ENCODE measurements at places on chromosomes 1 and 21.
A peak's percentile ranks its signal among the peaks of the same experiment; 100 is the strongest.

GRCh38 chr1:106746448-106747085 is 309.9 kb upstream of the PRMT6 start:
- DNase-seq, result no peak

- DNase-seq, result no peak
These were observed 88.4 kb upstream of the TMPRSS2 start for GRCh38 chr21:41596241-41596925.

DNA sequence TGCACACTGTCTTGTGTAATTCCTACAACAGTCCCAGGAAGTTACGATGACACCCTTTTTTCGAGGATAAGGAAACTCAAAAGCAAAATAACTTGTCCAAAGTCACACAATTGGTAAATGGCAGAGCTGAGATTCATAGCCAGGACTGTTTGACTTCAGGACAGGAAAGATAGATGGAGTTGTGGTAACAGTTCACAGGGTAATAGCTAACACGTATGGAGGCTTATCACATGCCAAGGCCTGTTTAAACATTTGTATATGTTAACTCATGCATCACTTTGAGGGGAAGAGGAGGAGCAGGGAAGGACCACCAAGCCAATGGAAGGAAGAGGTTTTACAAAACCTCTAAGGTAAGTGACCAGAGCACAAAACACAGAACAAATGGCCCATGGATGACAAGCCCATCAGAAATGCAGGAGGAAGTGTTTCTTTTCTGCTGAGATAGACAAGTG is 2.8 kb downstream of the DHCR24 start:
- DNase-seq, result peak; percentile 60

GRCh38 chr1:108847494-108847893 is 9.4 kb downstream of the AKNAD1 start:
- DNase-seq, result no peak

DNA sequence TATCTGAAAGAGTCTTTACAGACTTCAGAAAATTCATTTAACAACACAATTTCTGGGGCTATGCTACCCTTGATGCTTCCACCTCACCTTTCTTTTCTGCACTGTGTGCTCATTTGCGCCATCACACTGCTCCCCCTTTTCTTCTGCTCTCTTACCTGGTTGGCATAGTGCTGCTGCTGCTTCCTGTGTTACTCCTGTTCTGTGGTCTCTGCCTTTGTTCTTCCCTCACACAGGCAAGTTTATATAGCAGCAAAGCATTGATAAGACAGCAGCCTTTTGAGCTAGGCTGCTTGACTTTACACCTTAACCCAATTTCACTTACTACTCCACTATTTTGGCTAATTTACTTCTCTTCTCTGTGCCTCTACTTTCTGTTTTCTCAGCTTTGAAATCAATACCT is 18.3 kb downstream of the SGIP1 start:
- DNase-seq, result no peak

- peak; percentile 25 for DNase-seq
These were observed 21.1 kb downstream of the ROR1 start for GRCh38 chr1:63794939-63795378.

Measured in AG10803 (cell line).